ENCODE measurements at places on chromosomes 2 and 18.

DNA sequence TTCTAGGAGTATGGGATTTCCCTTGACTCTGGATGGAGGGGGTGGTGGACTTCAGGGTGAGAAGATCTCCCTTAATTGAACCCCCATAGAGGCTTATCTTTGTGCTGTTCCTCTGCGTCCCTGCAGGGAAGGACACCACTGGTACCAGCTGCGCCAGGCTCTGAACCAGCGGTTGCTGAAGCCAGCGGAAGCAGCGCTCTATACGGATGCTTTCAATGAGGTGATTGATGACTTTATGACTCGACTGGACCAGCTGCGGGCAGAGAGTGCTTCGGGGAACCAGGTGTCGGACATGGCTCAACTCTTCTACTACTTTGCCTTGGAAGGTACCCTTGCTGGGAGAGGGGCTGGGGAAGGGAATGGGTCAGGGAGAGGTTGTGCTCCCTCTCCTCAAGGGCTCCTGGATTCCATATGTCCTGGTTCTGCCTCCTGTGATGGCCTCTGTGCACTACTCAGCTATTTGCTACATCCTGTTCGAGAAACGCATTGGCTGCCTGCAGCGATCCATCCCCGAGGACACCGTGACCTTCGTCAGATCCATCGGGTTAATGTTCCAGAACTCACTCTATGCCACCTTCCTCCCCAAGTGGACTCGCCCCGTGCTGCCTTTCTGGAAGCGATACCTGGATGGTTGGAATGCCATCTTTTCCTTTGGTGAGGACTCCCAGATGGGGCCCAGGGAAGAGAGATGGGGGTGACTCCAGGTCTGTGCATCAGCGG lies 19.3 kb downstream of the PRKAG3 start:
- no peak for ATAC-seq

DNA sequence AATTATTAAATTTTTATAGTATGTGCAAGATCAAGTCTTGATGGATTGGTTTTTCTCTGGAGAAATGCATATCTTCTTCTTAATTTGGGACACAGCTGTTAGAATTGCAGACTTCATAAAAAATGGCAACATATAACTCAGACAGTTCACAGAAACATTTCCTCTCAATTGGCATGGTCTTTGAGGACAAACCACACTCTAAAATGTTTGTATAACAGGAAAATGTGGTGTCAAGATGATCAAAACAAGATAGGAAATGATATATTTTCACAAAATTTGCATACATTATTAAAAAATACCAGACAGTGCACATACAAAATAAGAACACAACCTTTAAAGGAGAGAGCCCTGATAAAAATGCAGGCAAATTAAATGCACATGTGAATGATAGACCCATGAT lies 63.9 kb downstream of the ICOS start:
- ATAC-seq, result no peak

GRCh38 chr2:191365089-191365488 lies 119.9 kb downstream of the MYO1B start:
- no peak for ATAC-seq

- no peak for ATAC-seq
Measured at GRCh38 chr2:215314896-215315295, 3.0 kb downstream of the ATIC start.

DNA sequence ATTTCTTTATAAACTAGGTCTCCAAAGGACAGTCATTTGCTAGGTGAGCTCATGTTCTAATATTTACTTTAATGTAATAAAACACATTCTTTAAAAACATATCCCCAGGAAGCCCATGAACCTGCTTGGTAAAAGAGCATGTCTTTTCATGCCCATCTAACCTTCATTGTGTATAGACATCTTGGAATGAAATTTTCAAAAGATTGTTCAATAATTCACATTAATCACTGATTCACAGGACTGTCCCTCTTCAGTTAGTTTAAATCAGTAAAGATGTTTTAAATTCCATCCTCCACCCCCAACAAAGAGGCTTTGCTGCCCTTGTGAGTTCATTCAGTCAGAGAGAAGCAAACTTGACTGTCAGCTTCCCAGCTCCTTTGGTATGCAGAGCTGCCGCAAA lies 633.4 kb upstream of the CELF4 start:
- ATAC-seq, result no peak

All from activated T-helper 17 cell treated with anti-CD3 and anti-CD28 coated beads, Interleukin-2, amount 50 U/mL, for 72 hours (primary cell).